Activated T-cell treated with anti-CD3 and anti-CD28 coated beads, Interleukin-2, amount 50 U/mL, for 4 hours (primary cell): ENCODE measurements at places on chromosomes 12 and 14. TPM values are rescaled to one million over a fixed set of nuclear protein-coding genes. Genes with fewer than 3 reads are reported as not detected.

FOXG1 gene
- total RNA-seq: not detected

PLEKHG7 gene
- total RNA-seq: not detected

EPYC gene
- total RNA-seq: not detected

ZC2HC1C gene
- 0.84 TPM for total RNA-seq

TSPAN19 gene
- total RNA-seq: not detected

EIF5 gene
- total RNA-seq: 434 TPM

ABCC9 gene
- total RNA-seq: 0.20 TPM

STON2 gene
- 0.35 TPM for total RNA-seq

ASIC1 gene
- 8.4 TPM for total RNA-seq

DNA sequence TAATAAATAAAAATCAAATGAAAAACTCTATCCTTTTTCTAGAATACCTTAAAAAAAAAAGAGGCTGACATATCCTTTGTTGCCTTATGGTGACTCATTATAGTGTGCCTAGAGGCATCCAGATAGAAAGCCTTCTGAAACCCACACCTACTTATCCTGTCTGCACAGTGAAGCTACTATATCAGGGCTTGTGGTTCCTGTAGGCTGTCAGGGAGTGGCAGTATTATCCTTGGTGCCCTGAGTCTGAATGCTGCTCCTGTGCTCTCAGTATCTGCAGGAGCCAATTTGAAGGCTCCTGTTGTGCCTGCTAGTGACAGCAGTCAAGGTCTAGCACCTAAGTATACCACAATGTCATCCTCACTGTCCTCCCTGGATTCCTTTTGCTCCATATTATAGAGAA, 168.4 kb upstream of the AVPR1A start:
- no peak for DNase-seq

DNA sequence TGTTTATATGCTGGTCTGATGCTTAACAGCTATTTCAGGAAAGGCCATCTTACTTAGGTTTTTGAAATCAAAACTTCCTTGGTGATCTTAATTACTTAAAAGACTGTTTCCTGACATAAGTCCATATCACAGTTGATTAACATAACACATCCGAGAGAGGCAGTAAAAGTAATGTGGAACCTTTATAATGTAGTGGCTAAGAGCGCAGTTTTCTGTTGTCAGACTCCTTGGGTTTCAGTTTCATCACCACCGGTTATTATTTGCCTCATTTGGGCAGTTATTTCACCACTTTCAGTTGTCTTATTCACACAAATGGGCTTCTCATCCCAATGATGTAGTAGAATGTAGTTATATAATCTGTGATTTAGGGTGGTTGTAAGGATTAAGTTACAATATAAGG, 30.9 kb downstream of the TBC1D15 start:
- DNase-seq: no peak

DNA sequence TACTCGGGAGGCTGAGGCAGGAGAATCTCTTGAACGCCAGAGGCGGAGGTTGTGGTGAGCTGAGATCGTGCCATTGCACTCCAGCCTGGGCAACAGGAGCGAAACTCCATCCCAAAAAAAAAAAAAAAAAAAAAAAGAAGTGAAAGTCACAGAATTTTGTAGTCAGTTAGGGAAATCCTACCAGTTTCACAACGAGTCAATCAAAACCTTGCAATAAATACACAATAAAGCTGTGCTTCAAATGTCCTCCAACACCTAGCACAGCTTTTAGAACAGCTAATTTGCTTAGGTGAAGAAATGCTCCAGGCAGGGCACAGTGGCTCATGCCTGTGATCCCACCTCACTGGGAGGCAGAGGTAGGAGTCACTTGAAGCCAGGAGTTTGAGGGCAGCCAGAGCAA, 112.8 kb upstream of the ATF7IP start:
- DNase-seq: no peak

DNA sequence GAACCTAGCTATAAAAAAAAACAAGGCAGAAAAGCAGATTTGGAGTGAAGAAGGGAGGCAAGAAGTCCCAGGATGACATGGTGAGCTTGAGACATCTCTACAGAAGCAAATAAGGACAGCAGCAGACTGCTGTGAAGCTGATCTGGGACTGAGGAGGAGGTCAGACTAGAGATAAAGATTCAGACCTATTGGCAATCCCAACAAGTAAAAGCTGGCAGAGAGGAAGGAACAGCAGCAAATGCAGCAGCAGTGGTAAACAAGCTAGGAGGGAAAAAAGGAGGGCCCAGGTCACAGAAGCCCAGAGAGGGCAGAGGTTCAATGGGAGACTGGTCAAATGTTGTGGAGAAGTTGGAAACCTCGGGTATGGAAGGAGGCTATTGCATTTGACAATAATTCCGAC, 11.3 kb downstream of the SPTB start:
- DNase-seq: no peak

- DNase-seq: no peak
Measured at GRCh38 chr12:42498549-42499247, 90.8 kb downstream of the PRICKLE1 start.

DNA sequence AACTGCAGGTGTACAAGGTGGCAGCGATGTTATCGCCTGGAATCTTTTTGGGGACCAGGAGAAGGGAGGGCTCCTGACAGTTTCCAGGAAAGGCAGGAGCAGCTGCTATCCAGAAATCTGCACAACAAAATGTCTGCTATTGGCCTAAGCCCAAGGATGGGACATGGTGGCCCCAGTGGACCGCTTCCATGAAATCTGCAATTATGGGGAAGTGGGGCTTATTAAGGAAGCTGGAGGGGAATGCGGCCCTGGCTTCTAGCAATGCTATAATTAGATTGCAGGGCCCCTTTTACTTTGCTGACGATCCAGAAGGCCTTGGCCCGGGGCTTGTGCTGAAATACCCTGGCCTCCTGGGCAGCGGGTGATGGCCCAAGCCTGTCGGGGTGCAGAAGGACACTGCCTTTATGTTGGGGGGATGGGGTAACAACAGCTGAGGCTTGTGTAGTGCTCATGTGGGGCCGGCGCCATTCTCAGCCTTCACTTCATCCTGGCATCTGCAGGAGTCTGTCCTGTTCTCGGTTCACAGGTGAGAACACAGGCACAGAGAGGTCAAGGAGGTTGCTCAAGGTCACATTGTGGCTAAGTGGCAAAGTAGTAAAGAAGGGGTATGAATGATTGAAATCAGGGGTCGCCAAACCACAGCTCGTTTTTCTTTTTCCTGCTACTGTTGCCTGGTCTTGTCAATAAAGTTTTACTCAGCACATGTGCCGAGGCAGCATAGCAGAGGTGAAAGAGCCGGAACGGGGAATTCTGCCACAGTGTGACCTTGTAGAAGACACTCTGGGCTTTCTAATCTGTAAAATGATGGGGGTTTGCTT, 153.5 kb downstream of the RBM19 start:
- DNase-seq: no peak

DNA sequence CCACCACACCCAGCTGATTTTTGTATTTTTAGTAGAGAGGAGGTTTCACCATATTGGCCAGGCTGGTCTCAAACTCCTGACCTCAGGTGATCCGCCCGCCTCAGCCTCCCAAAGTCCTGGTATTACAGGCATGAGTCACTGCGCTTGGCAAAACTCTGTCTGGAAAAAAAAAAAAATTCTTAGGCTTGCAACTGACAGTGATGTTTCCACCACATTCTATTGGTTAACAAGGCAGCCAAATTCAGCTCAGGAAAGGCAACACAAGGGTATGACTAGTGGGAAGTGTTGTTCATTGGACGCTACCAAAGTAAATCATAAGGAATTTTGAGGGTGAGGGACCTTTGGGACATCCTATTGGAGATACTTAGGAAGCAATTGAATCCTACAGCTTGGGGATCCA, 2.9 kb upstream of the SBNO1 start:
- DNase-seq: no peak

- no peak for DNase-seq
Measured at GRCh38 chr14:79600406-79600805, 610.9 kb downstream of the DIO2 start.

- no peak for DNase-seq
Measured at GRCh38 chr14:78091361-78091760, 78.8 kb upstream of the NRXN3 start.

DNA sequence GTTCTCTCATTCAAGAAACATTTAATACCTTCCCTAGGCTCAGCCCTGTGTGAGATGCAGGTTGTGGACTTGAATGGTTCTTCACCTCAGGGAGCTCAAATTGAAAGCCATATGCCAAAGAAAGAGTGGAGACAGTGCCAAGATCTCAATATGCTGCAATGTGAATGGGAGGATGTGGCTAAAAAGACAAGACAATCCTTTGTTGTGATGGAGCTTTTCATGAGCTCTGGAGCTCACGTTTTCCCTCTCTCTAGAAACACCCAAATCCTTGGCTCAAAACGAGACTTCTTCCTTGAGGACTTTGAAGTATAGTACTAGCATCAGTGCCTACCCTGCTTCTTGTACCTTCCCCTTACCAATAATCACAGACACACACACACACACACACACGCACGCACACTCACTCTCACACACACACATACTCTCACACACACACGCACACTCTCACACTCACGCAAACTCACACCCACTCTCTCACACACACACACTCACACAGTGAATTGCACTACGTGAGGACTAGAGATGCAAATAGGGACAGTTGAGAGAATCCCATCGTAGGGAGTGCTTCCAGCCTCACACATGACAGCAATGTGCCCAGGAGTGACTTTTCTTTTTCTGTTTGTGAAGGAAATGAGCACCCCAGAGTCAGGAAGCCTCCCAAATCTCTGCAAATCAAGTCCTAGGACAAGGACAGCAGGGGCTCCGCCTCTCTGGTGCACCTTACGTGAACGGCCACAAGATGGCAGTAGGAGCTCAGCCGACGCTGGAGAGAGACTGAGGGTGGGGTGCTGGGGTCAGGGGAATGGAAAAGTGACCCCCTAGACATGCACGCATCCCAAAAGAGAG, 231.4 kb downstream of the PCNX1 start:
- DNase-seq: peak; percentile 63

- no peak for DNase-seq
Measured at GRCh38 chr12:109962398-109962797, 33.8 kb downstream of the GIT2 start.

GRCh38 chr14:60677701-60678100, 28.4 kb upstream of the SIX1 start:
- no peak for DNase-seq

GRCh38 chr14:95889236-95889979, 12.8 kb downstream of the TUNAR start:
- no peak for DNase-seq

DNA sequence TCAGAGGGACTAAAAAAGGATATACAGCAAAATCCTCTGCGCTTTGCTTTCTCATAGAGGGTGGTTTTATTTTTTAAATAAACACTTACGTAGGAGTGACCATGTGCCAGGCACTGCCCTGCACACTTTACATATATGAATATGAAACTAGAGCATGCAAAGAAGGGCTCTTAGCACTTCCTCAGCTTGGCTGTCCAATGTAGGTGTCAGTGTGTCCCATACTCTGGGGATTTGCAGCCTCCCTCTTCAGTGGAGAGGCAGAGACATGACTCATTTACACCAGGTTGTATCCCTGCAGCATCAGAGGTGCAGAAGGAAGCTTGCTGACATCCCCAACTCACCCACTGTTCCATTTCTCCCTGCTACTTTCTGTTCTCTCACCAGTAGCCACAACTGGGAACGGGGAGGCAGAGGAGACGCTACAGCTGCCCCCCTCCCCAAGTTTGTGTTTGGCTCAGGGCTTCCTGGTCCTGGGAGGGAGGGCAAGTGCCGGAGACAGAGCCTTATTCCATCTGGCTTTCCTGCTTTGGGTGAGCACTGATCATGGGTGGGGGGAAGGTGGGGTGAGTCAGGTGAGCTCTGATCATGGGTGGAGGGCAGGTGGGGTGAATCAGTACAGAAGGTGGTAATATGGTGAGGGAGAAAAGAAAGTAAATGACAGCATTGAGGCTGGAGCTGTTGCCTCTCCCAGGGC, 4.9 kb upstream of the KRT5 start:
- DNase-seq: no peak

GRCh38 chr12:78721906-78722305, 142.7 kb upstream of the SYT1 start:
- no peak for DNase-seq

- DNase-seq: no peak
Measured at GRCh38 chr14:23640524-23641141, 4.5 kb downstream of the DHRS2 start.

DNA sequence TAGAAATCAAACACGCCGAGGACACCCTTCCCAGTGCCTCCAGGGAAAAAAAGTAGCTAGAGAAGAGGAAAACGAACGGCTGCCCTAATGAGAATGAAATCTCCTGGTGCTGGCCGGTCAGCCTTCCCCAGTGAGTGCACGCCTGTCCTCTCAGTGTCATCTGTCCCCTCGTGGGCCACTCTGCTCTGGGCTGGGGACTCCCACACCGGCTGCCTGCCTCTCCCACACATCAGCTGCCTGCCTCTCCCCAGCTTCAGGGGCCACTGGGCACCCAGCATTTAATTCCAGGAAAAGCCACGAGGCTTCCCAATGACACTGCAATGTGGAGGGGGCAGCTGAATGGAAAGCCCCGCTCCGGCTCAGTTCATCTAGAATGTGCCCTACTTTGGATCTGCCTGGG, 59.0 kb downstream of the CCDC85C start:
- no peak for DNase-seq

- no peak for DNase-seq
Measured at GRCh38 chr12:13981990-13982389, 588 bp upstream of the GRIN2B start.

GRCh38 chr12:101967506-101967905, 90.1 kb downstream of the DRAM1 start:
- DNase-seq: no peak

- no peak for DNase-seq
Measured at GRCh38 chr14:37253905-37254304, 56.2 kb downstream of the MIPOL1 start.

DNA sequence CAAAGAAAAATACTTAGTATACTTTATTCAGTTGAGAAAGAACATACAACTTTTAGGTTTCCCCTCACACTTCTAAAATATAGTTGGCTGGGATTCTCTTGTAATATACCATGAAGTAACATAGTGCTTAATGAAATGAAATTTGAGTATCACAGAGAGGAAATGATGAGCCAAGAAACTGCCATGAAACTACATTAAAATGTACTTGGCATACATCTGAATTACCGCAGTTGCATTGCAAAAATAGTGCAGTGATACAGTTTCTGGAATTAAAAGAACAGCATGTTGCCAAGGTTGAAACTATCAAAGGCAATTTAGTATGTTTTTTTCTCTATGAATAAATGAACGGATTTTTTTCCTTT, 389.2 kb downstream of the TMEM117 start:
- no peak for DNase-seq

- no peak for DNase-seq
Measured at GRCh38 chr14:105499256-105500035, 8.4 kb downstream of the TEDC1 start.

- DNase-seq: no peak
Measured at GRCh38 chr12:90020014-90020413, 311.4 kb upstream of the ATP2B1 start.

DNA sequence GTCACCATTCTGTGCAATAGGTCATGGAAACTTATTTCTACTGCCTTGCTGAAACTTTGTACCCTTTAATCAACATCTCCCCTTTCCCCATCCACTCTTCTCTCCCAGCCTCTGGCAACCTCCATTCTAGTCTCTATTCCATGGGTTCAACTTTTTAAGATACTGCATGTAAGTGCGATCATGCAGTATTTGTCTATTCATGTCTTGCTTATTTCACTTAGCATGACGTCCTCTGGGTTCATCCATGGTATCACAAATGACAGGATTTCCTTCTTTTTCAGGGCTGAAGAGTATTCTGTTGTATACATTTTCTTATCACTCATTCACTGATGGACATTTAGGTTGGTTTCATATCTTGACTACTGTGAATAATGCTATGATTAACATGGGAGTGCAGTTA, 222.4 kb downstream of the PAX9 start:
- no peak for DNase-seq
